ENCODE measurements at places on chromosomes 16 and 17.

DNA sequence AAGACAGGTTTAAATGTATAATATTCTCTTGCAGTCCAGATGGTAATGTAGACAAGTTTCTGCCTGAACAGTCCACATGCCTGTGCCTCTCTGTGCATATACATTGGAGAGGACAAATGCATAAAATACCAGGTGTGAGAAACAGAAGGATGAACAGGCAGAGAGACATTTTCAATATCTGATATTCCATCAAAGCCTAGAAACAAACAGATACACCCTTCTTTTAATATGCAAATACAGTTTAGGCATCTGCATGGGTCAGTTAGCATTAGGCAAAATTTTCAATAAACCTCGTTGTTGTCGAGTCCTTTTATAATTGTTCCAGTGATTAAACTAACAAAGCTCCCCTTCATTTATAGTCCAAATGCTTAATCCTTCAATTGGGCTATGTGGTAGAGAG lies 897 bp downstream of the OMG start:
- no peak for DNase-seq

DNA sequence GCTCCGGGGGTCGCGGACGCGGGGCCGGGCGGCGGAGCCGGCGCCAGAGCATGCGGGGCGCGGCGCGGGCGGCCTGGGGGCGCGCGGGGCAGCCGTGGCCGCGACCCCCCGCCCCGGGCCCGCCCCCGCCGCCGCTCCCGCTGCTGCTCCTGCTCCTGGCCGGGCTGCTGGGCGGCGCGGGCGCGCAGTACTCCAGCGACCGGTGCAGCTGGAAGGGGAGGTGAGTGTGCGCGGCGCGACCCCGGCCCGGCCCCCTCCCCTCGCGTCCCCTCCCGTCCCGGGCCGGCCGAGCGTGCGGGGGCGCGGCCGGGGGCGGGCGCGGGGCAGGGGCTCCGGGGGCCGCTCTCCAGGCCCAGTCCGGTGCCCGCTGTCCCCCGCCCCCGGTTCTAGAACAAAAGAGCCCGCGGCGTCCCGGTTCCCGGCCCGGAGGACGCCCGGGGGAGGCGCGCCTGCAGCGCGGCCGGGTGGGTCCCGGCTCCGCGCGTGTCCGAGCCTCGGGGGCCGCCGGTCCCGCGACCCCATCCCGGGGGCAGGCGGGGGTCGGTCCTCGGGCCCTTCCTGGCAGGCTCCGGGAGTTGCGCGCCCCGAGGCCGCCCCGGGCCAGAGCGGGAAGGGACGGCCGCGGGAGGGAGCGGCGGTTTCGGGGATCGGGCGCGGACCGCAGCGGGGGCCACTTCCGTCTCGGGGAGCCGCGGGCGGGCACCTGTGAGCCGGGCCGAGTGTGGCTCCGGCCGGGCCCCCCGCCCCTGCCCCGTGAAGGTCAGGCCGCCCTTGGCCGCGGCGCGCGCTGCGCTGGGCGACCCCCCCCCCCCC lies 563 bp downstream of the METRNL start:
- DNase-seq, result peak; percentile 56

DNA sequence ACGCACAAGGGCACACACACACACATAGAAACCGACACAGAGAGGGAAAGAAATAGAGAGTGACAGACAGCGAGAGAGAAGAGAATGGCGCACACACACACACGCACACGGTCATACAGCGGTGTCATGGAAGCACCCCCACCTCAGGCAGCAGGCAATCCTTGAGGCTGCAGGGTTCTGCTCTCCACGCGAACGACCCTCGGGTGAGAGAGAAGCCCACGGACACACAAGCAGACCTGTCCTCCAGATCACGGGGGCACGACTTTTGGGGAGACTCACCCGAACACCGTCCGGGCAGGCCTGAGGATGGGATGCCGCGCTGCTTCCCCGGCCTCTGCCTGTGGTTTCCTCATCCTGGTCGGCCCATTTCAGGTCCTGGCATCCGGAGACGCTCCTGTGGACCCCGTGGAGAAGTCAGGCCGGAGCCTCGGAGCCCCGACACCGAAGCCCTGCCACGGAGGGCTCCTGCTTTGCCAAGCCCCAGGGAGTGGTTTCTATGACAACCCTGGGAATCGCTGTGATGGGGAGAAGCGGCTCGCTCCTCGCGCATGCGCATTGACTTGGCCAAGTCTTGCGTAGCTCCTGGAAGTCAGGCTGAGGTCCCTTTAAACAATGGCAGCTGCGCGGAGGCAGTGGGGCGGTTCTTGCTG lies 118.2 kb upstream of the KCNJ18 start:
- peak; percentile 62 for DNase-seq

DNA sequence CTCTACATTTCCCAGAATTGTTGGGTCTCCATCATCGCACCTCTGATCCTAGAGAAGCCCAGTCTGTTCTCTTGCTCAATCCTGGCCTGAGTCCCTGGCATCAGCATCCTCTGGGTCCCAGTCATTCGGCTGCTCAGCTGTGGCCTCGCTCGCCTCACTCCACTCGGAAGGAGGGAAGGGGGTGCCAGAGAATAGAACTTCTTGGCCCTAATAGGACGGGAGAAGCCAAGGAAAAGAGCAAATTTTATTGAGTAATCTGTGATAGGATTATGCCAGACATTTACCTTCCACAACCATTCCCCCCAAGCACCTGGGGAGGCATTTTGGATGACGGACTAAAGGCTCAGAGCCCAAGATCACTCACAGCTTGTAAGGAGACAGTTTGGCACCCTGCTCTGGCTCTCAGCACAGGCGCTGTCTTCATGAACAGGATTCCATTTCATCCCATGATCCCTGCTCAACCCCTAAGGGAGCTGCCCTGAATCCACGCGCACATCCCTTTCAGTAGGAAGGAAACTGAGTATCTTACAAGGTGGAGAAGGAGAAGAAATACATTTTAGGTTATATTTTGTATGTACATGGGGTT lies 498 bp upstream of the CLEC10A start:
- peak; percentile 2 for DNase-seq

DNA sequence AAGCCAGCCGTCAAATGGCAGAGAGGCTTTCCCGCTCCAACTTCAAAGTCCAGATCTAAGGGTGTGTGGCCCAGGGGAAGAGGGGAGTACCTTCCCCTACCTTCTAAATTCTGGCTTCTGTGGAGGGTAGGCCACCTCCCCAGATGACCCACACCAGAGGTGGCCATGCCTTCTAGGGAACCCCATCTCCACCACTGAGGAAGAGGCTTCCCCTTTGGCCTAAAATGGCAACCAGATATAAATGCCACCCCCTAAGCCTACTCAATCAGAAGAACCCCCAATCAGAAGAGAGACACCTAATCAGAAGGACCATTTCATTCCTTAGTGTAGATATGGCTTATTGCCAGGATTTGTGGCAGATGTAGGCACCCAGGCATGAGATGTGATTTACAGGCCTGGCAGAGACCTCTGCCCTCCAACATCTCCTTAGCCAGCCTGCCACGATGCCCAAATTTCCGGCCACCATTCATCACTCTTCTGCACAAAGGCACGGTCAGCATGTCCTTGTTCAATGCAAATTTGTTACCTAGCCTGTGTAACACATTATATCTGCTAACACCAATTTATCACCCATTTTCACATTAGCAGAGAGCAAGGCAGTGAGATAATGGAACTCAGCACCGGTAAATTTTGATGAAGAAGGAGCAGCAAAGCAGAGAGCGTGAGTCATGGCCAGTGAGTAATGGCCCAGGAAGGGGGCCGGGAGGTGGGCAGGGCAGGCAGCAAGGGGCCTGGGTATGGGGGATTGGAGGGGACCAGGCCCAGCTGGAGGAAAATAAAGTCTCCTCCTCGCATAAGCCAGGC lies 1.2 kb upstream of the MGAT5B start:
- peak; percentile 72 for DNase-seq

GRCh38 chr17:78706271-78706915 lies 75.7 kb downstream of the CYTH1 start:
- DNase-seq, result no peak

GRCh38 chr17:80694085-80694991 lies 149.7 kb downstream of the RPTOR start:
- no peak for DNase-seq

DNA sequence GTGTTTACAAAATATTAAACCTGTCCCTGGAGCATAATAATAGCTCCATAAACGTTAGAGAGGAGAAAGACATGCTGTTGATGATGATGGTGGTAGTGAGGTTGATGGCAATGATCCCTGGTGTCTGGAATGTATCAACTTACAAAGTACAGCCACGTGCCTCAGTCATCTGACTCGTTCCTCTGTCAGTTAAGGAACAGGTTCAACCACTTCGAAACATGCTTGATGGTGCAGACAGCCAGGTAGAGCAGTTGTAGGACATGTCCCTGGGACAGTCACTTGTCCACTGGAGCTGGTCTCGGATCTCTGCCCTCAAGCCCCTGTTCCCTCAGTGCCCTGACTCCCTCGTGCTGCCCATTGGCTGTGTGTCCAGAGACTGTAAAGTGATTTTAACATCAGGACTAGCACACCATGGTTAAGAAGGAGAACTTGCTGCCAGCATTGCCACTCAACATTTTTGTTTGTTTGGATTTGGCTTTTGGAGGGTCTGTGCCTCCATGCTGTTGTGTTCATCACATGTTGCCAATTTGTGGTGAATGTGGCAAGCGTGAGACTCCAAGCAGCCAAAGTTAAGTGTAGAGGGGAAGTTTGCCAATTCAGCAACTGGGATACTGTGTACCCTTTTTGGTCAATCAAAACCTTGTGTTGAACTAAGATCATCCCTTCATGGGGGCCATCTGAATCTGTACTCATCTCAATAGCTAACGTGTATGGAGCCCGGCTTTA lies 16.3 kb upstream of the SALL1 start:
- no peak for DNase-seq

DNA sequence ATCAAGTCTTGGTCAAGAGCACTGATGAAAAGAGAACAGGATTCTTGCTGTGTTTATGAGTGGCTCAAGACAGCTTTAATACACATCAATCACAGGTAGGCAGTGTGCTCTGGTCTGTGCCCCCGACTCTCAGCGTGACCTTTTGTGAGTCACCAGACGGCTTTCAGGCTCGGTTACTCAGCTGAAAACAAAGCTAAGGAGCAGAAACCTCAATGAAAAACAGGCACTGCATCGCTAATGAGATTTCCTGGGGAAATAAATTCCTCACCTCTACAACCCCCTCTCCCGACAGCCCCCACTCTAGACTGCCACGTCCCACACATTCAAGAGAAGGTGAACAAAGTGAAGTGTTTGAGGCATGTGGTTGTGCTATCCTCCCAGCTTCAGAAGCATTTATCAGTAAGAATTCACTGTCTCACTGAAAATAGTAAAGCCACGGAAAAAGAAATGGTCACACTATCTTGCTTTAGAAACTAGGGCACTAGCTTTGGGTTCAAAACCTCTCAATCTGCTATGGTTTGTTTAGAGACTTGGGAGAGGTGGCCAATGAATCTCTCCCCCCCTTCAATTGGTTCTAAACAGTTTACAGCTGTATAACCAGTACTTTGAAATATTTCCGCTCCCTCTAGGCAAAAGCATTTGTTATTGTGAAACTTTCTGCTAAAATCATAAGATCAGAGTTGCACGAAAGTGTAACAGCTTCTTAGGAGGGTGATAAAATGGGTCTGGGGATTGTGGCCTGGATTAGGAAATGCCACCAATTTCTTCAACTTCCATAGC lies 199.5 kb upstream of the PMFBP1 start:
- DNase-seq, result peak; percentile 24

- DNase-seq, result peak; percentile 64
Observed at GRCh38 chr16:11833951-11834695, 17.2 kb downstream of the RSL1D1 start.

DNA sequence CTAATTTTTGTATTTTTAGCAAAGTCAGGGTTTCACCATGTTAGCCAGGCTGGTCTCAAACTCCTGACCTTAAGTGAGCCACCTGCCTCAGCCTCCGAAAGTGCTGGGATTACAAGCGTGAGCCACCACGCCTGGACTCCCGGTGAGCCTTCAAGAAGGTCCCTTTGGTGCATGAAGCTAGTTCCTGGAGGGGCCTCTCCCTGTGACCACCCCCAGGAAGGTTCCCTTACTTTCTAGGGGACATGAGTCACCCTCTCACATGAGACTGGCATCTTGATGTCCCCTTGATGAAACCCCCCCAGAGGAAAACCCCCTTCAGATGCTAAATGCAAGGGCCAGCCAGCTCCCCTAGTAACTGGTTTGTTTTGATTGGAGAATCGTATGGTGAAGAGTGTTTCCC lies 12.8 kb downstream of the CARHSP1 start:
- no peak for DNase-seq

DNA sequence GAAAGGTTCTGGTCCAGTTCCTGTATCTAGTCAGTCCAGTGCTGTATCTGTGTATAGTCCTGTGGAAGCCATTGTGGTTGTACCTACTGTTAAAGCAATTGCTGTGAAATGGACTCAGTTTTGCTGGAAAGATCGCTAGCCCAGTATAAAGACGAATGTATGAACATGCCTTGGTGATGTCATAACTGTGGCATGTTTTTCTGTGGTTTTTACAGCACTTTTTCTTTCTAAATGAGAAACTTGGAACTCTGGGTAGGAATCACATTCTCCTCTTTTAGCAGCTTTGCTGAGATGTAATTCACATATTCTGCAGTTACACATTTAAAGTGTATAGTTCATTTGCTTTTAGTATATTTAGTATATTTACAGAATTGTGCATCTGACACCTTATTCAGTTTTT lies 58.1 kb downstream of the MAP2K4 start:
- peak; percentile 57 for DNase-seq

DNA sequence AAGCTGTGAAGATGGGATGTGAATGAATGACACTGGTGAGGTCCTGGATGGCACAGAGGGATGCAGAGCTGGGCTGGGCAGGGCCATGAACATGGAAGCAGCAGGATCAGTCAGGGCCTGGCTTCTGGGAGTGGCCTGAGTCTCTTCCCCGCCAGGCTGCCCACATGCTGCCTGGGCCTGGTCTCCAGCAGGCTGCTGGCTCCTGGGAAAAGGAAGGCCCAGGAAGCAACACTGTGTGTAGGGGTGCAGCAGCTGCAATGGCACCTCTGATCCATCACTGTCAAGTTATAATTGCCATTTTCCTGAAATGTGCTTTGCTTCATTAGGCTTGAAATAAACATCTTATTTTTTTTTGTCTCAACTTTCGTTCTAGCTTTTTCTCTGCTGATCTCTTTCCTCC lies 260.2 kb upstream of the N4BP1 start:
- DNase-seq, result no peak

DNA sequence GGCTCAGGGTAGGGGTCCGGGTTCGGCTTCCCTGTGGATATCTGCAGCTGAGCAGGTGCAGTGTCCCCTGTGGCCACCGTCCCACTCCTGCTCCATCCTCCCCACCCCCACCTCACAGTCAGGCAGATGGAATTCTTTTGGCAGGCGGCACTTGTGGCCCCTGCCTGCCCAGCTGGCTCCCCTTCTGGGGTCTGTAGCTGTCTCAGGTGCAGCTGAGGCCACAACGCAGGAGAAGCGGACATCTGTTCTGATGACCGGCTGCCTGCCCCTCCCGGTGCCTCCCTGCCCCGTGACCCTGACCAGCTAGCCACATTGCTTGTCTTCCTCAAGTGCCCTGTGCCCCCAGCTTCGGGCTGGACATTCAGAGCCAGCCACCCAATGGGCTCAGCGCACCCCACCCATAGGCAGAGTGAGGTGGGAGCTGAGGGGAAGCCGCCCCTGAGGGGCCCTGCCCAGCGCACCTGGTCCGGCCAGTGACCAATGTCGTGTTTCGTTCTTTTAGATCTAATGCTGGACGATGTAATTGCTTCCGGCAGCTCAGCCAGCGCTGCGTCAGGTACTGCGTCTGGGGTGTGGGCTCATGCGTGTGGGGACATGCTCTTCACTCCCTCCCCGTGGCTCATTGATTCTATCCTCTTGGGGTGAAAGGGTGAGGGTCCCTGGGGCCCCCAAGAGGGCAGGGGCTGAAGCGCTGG lies 25.2 kb upstream of the ABCC3 start:
- DNase-seq, result no peak

Measured in GM03348 (cell line).